ENCODE measurements at places on chromosomes 16 and 17.

GRCh38 chr16:67594956-67595355 lies 32.6 kb downstream of the CTCF start:
- peak; percentile 34 for DNase-seq

GRCh38 chr16:17338244-17338643 lies 132.5 kb downstream of the XYLT1 start:
- no peak for DNase-seq

GRCh38 chr17:2025220-2025621 lies at the start of gene RTN4RL1:
Gene RTN4RL1, minus strand, starts transcription at chr17:2025334. Its CDS starts 469 bp downstream, at chr17:2024865.
- DNase-seq, result peak; percentile 56

- DNase-seq, result no peak
These were observed 29.0 kb downstream of the TRPV2 start for GRCh38 chr17:16444258-16444886.

GRCh38 chr16:2058420-2058819 lies 10.6 kb downstream of the TSC2 start:
- DNase-seq, result no peak

DNA sequence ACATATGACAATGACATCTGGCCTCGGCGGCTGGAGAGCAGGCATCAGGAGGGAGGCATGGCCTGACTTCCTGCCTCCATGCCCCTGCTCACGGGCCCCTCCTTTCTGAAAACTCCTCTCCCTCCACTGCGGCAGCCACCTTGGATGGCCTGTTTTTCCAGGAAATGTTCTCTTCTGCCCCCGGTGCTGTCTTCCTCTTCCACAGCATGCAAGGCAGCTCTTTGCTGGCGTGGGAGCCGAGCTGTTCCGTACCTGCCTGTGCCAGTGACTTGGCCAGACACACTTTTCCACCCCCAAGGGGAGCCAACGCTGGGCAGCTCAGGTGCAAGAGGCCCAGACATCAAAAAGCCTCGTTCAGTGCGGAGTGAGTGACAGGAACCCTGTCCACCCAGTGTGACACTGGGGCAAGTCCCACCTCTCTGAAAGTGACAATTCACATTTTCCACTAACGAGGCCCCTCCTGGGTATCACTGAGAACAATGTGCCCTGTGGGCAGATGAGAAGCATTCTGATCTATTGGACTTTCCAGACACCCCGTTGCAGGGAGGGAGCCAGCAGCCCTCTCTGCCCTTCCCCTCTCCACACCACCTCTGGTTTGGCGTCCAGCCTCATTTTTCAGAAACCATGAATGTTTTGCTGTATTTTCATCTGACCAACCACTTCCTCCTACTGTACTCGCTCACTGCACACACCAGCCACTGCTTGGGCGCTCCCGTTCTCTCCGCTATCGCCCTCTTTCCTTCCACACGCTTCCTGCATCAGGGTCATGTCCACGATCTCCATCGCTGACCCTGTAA lies 31.2 kb downstream of the NSMCE1 start:
- peak; percentile 71 for DNase-seq

- DNase-seq, result peak; percentile 52
These were observed 76.4 kb downstream of the MRC2 start for GRCh38 chr17:62703776-62704380.

DNA sequence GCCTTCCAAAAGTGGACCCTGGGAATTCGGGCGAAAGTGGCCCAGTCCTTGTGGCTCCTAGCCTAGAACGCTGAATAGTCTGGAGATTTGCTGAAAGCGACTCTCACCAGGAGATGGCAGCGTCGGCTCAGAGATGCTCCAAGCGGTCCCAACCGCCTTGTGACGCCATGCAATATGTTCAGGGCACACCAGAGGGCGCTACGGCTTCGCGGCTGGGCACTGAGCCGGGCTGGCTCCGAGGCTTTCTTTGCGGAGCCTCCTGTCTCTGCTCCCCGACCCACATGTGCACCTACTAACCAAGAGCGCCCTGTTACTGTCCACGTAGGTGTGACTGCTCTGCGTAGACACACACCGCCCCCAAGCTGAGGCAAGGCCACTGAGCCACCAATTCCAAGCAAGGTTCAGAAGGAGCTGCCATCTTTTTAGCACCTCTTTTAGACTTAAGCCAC lies 36.9 kb downstream of the SYCE1L start:
- DNase-seq, result peak; percentile 82

GRCh38 chr17:49388290-49388640 lies 26.2 kb upstream of the ZNF652 start:
- DNase-seq, result no peak

DNA sequence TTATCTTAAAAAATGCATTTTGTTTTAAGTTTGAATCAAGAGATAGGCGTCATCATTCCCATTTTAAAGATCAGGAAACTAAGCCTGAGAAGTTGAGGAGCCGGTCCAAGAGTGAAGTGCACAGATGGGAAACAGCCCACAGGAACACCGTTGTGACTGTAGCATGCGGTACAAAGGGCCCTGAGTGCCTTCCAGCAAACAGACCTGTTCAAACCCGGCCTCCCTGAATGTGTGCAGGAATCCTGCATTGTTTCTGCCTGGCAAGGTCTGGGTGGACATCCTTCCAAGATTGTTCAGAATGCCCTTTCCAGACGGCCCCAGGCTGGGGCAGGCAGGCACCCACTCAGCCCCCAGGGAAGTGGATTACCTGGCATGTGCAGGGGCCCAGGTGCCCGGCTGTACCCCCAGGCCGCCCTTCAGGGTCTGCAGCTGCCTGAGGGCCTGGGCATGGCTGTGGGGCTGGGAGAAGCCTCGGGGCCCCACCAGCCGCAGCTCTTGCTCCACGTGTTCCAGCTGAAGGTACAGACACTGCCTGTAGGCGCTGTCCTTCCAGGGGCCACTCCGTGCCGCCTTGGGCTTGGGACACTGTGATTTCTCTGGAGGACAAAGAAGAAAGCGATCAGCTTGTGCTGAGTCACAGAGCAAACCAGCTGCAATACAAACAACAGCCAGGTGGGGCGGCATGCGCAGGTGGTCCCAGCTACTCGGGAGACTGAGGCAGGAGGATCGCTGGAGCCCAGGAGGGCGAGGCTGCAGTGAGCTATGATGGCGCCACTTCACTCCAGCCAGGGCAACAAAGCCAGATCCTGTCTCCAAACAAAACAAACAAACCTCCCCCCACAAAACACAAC lies 45.0 kb upstream of the GCSH start:
- no peak for DNase-seq

- no peak for DNase-seq
These were observed 53.3 kb downstream of the RNF112 start for GRCh38 chr17:19464031-19465026.

DNA sequence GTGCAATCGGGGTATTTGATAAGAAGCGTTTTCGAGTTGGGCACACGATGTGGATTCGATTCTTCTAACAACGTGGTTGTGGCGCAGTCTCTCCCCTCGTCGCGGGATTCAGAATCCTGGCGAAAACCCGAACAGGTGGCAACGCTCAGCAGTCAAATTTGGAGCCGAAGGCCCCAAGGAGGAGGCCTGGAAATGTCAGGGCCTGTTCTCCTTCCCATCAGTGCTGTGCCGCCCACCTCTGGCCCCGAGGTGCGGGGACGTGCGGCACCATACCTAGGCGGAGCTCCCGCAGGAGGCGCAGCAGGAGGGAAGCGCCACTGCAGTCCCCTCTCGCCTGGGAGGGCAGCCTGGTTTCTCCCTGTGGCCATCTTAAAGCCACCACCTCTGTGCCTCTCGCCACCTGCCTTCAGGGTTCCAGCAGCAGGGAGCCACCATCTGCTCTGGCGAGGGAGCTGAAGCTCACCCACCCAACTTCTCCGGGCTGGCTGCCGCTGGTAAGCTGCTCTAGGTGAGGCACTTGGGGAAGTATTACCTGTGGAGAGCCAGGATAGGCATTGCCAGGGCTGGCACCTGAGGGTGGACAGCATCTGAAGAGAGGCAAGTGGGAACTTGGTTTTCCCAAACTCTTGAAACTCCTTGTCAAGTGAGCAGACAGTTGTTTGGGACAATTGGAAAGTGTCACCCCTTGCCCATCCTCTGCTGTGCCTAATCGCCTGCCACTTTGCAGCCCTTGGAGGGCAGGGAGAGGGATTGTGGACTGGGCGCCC lies 2.6 kb upstream of the AATF start:
- DNase-seq, result no peak

DNA sequence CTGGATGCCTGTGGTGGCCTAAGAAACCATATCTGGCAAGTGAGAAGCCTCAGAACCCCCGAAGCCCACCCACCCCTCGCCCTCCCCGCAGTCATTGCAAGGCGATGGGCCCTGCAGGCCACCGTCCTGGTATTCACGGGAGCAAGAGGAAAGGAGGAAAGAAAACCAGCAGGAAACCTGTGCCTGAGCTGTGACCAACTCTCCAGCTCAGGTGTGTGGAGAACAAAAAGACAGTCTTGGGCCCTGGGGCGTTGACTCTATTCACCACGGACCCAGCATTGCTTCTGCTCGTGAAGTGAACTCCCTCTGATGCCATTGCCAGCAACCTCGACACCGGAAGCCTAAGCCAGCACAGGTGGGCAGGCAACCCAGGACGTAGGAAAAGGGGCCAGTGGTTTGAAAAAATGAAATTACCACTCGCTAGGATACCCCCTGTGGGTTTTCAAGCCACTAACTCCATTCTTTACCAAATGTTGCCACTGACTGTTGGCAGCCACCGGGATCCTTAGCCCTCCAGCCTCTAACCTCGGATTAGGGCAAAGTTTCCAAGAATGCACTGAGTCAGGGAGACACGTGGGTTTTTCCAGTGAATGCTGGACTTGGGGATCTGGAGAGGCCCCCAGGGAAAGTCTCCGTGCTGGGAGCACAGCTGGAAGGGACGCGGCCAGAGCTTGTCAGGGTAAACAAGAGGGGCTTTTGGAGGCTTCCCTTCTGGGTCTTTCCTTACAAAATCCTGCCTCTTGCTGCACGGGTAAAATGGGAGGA lies 25.1 kb downstream of the FA2H start:
- DNase-seq, result no peak
